Caco-2 (cell line): ENCODE measurements at places on chromosomes 2 and 18.

GRCh38 chr2:165283342-165283741, 44.1 kb downstream of the SCN2A start:
- DNase-seq = no peak

DNA sequence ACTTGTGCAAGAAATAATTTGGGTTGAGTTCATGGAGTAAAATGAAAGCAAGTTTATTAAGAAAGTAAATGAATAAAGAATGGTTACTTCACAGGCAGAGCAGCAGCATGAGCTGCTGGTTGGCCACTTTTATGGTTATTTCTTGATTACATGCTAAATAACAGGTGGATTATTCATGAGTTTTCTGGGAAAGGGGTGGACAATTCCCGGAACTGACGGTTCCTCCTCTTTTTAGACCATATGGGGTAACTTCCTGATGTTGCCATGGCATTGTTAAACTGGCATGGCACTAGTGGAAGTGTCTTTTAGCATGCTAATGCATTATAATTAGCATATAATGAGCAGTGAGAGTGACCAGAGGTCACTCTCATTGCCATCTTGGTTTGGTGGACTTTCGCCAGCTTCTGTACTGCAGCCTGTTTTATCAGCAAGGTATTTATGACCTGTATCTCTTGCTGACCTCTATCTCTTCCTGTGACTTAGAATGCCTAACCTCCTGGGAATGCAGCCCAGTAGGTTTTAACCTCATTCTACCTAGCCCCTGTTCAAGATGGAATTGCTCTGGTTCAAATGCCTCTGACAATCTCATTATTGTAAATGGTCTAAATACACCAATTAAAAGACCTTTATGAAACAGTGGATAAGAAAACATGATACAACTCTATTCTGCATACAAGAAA, 114.1 kb upstream of the FIGN start:
- DNase-seq = peak; percentile 71

DNA sequence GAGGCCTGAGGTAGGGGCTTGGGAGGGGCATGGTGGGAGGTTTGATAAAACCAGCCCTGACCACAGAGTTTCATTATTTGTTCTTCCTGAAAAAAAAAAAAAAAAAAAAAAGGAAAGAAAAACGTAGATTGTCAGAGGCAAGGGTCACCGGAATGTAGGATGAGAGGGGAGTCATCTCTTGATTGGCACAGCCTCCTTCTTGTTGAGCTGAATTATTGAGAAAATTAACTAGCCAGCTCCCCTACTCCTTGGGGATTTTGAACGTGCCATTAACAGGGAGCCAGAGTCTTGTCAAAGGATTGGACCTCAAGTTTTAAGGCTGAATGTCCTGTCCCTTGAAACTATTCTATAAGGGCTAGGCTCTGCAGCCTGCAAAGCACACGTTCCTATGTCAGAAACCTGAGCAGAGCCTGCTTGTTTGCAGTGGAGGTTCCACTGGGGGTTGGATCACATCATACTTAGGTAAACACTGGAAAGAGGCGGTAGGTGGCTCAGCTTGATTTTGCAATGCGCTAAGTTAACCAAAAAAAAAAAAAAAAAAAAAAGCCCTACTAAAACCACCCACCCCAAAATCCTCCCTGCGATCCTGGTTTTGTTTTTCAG, 2.3 kb downstream of the INHBB start:
- peak; percentile 67 for DNase-seq

DNA sequence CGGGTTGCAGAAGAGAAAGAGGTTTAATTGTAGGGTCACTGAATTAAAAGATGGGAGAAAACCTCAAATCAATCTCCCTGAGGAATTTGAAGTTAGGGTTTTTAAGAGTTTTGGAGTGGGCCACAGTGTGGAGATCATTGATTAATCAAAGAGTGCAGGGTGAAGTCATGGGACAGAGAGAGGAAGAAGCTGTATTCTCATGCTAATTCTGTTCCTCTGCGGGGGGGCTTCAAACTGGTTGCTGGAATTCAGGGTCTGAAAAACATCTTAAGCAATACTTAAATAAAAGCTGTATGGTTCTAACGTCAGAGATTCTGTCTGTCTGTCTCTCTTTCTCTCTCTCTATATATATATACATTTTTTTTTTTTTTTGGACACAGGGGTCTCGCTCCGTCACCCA, 169.8 kb upstream of the SPATS2L start:
- no peak for DNase-seq

GRCh38 chr18:39399662-39400061, 1834.1 kb upstream of the CELF4 start:
- no peak for DNase-seq

- DNase-seq = no peak
These were observed 136.8 kb downstream of the CAMKMT start for GRCh38 chr2:44498551-44498950.

GRCh38 chr2:183250472-183250871, 126.2 kb downstream of the NUP35 start:
- DNase-seq = no peak

GRCh38 chr2:233247744-233248143, 3.7 kb upstream of the ATG16L1 start:
- peak; percentile 52 for DNase-seq

DNA sequence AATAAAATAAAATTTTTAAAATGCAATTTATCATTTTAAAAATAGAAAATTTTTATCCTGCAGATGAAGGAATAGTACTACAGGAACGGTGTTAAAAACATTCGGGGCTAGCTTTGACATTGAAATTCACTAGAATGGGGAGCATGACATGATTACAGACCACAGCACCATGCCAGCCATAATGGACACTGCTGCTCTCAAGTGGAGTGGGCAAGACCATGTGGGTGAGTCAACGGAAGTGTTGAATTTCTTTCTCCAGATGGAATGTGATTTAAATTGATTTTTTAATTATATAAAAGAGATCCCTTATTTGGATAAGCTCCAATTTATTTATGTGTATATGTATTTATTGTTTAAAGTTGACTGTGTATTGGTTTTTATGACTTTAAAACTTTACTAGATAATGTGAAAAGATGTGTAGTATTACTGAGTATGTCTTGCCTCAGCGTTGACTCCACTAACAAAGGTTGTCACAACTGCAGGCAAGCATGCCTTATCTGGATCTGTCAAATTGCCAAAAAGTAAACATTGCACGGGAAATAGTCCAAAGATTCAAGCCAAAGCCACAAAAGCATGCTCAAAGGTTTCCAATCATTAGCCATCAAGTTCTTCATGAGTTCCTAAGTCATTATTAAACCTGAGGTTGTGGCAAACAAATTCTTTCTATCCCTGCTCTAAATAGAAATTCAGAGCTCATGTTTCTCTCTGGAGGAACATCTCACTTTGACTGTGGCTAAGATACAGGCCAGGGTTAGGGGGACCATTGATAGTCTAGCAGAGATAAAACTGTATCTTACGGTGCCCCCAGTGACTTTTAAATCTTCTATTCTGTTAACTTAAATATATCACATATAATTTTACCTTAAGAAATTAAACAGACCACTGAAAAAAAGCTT, 536.9 kb downstream of the TMX3 start:
- DNase-seq = no peak

GRCh38 chr2:157830696-157831570, 45.2 kb downstream of the ACVR1 start:
- no peak for DNase-seq

DNA sequence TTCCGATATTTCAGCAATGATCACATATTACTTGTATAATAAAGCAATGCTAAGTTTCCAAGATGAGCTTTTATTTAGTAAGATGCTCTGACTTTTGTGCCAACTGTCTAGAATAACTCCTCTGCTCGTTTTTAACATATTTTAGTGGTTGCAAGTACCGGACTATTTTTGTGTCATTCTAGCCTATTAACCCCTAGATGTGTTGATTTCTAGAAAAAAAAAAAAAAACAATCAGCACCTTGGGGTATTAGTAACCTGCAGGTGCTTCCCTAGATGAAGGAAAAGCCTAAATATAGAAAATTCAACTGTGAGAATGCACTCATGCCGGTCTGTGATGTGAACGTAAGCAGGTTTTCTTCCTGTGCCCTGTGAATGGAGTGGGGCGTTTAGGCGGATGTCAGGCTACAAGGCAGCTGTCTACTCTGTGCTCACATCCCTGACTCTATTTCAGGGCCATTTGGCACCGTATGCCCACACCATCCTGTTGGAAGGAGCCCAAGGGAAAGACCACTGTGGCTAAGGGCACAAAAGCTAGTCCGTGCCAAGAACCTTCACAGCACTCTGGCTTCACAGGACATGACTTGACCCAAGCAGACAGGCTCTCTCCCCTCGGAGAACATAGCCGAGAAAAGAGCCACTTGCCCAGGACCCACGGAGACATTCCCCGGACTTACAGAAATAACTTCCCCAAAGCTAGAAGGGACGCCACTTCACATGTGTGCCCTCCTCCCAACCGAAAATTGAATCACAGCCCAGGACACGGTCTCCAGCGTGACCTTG, 60.9 kb upstream of the AGAP1 start:
- DNase-seq = no peak

- DNase-seq = no peak
These were observed 225.7 kb upstream of the ST6GAL2 start for GRCh38 chr2:107111623-107112022.

GRCh38 chr2:155418753-155419152, 720.3 kb downstream of the KCNJ3 start:
- DNase-seq = no peak

DNA sequence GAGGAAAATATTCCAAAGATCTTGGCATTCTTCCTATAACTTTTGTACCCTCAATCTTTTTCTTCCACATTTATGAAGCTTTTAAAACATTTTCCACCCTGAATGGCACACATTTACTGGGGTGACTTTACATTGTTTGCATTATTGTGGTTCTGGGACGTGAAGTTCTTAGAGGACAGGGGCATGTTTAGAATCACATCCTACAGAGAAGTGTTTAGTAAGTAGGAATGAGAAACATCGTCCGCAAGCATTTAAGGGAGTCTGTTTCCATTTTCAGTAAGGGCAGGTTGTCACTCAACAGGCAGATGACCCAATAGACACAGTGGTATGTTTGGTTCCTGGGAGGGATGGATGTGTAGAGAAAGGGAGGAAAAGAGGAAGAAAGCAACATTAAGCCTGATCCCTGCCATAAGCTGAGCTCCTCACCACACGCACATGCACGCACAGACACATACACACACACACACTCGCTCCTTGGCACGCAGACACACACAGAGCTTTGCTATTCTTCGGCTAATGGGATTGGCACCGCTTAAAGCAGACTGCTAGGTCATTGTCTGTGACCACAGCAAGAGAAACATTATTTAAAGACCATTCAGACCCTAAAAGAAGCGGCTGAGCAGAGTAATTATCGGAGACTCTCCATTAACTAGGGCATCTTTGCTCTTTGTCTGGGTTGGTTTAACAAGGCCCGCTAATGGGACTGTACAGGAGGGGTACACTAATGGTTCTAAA, 14.2 kb upstream of the PLEKHM3 start:
- no peak for DNase-seq

DNA sequence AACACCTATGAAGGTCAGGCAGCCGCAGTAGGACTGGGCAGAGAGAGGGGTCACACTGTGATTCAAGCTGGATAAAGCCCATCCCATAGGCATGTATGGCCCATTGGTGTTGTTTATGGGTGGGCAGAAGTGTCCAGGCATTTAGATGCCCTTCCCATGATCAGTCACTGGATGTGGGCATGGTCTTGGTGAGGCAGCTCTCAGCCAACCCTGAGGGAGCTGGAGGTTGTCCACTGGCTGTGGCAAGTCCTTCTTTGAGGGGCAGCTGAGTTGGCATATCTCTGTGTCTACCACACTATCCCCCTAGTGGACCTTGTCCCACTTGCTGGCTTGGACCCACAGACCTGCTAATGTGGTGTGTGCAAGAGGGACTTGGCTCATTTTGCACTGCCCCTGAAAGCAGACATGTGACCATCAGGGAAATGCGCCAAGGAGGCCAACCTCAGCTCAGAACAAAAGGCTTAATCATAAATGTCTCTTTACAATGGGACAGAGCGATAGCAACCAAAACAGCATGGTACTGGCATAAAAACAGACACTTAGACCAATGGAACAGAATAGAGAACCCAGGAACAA, 82.0 kb downstream of the TMEM17 start:
- DNase-seq = no peak

- peak; percentile 96 for DNase-seq
These were observed 637 bp upstream of the SFT2D3 start for GRCh38 chr2:127700527-127701192.

DNA sequence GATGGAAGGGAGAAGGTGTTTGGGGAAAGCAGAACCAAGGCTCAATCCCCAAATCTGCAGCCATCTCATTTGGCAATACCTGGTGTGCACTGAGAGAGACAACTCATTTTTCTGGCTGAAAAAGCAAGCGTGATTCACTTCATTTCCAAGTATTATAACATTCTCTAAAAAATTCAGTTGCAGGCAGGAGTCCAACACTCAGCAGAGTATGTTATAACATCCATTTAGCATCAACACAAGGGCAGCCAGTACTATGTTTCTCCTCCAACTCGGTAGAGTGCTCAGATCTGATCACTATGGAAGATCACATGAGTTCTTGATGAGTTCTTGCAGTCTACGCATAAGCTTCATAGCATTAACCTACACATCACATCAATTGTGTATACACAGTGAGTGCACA, 99.4 kb upstream of the PID1 start:
- no peak for DNase-seq

DNA sequence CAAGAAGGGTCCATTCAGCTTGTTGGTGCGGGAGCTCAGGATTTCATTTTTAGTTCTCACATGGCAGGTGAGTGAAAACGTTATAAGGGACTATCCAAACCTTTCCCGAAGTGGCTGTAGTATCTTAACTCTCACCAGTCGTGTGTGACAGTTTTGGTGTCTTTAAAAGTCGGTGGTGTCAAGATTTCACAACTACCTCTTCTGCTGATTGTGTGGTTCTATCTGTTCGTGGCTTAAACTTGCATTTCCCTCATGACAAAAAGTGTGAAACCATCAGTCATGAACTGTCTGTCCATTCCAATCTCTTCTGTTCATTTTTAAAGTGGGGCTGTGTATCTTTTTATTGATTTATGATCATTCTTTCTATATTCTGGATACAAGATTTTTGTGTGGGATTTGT, 3.8 kb upstream of the AQP12B start:
- no peak for DNase-seq

GRCh38 chr2:205510345-205510744, 172.0 kb upstream of the NRP2 start:
- peak; percentile 84 for DNase-seq

GRCh38 chr18:8719192-8719591, 13.8 kb downstream of the MTCL1 start:
- DNase-seq = no peak
